ENCODE measurements at places on chromosomes 1 and 21. TPM values are rescaled to one million over a fixed set of nuclear protein-coding genes. Genes with fewer than 3 reads are reported as not detected.

PLA2G2F gene
- 0.12 TPM for total RNA-seq

SELP gene
- total RNA-seq = not detected

CLEC20A gene
- not detected for total RNA-seq

RYR2 gene
- 0.02 TPM for total RNA-seq

CELA3B gene
- total RNA-seq = 5.3 TPM

- peaks cover 14% of the 10 kb centered on the region for H3K27me3 ChIP-seq
- no peak overlapping the region for H3K27ac ChIP-seq
- DNase-seq = no peak
- no peaks in the 10 kb centered on the region for H3K36me3 ChIP-seq
- no peak overlapping the region for H3K4me3 ChIP-seq
- H3K4me1 ChIP-seq = no peaks in the 10 kb centered on the region
These were observed 364.0 kb downstream of the CAMTA1 start for GRCh38 chr1:7149080-7149838.

- no peak overlapping the region for H3K4me3 ChIP-seq
- H3K36me3 ChIP-seq = no peaks in the 10 kb centered on the region
- no peak overlapping the region for H3K27ac ChIP-seq
- H3K27me3 ChIP-seq = no peaks in the 10 kb centered on the region
These were observed 12.6 kb upstream of the IL12RB2 start for GRCh38 chr1:67294836-67295617.

- no peak for DNase-seq
- H3K27me3 ChIP-seq = peaks cover 34% of the 10 kb centered on the region
- no peak overlapping the region for H3K27ac ChIP-seq
- H3K36me3 ChIP-seq = no peaks in the 10 kb centered on the region
These were observed 69.5 kb upstream of the KCND3 start for GRCh38 chr1:112058815-112059450.

DNA sequence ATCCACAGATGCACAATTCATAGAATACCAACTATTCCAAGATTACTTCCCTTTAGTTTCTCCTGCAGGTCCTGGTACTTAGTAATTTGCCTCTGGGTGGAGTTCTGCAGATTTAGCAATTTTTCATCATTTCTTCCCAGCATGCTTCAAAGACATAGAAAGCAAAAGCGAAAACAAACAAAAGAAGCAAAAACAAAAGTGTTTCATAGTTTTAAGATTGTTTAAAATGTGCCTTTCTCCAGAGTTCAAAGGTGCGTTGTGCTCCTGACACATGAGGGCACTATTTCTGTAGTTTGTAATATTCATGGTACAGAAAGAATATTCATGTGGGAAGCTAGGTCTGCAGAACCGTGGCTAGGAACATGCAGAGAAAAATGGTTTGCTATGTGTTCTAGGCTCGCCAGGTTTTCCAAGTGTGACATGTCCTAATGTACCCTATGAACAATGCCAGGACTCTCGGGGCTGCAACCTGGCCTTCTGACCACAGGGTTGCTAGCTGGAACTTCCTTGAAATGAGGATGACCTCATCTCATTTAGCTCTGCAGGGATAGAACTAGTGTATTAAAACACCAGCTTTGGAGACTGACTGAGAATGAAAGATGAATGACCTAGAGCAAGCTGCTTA, 30.0 kb upstream of the RCSD1 start:
- DNase-seq = peak; percentile 6
- no peaks in the 10 kb centered on the region for H3K27me3 ChIP-seq
- H3K27ac ChIP-seq = no peak overlapping the region

DNA sequence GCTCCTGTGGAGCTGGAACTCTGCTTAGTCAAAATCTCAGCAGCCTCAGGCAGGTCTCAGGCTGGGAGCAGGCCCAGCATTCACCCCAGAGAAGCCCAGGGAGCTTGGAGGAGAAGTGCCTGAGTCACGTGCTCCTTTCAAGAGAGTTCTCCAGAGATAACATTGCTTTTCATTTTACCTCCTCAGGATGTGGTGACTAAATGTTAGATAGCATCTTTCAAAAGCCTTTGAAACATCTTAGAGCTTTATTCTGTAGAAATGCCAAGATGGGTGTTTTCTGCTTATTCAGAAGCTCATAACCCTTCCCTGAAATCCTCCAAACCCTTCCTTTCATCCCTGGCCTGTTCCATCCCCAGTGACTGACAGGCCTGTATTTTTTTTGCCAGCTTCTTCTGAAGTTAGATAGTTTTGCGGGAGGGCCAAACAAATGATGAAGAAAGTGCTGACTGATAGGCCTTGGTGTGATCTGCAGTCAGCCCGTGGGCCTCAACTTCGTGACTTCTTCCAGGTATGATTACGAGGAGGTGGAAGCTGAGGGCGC, 58.0 kb downstream of the PGM1 start:
- H3K4me1 ChIP-seq = no peaks in the 10 kb centered on the region
- H3K4me3 ChIP-seq = no peak overlapping the region
- H3K27me3 ChIP-seq = no peaks in the 10 kb centered on the region
- DNase-seq = no peak

DNA sequence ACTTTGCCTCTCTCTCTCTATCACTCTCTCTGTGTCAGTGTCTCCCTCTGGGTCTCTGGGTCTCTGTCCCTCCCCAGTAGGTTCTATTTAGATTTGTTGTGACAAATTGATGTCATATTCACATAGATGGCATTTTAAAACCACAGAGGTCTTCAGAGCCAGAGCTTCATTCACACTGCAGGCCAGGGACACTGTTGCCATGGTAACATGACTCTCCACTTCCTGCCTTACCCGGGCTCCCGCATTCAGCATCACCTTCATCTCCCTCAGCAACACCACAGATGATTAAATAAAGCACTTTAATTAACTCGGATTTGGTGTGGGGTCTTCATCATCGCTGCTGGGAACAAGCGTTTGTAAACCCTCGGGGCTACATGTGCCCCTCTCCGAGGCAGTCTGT, 132.6 kb downstream of the ETS2 start:
- H3K4me1 ChIP-seq = no peaks in the 10 kb centered on the region
- H3K4me3 ChIP-seq = no peak overlapping the region
- H3K27me3 ChIP-seq = no peaks in the 10 kb centered on the region
- no peaks in the 10 kb centered on the region for H3K36me3 ChIP-seq

DNA sequence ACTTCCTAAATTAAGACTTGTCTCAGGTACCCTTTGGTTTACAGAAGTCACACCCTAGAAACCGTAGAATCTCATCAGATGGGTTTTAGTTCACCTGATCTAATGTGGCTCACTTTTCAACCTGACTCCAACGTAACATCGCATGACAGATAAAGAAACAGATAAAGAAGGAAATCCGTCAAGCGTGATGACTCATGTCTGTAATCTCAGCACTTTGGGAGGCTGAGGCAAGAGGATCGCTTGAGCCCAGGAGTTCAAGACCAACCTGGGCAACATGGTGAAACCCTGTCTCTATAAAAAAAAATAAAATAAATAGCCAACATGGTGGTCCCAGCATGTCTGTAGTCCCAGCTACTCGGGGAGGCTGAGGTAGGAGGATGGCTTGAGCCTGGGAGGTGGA, 97.3 kb downstream of the SPSB1 start:
- peaks cover 17% of the 10 kb centered on the region for H3K4me1 ChIP-seq
- no peak overlapping the region for H3K4me3 ChIP-seq
- H3K36me3 ChIP-seq = no peaks in the 10 kb centered on the region

GRCh38 chr1:246012341-246012740, 494.7 kb downstream of the SMYD3 start:
- H3K36me3 ChIP-seq = no peaks in the 10 kb centered on the region
- peak; percentile 31 for DNase-seq
- no peak overlapping the region for H3K27ac ChIP-seq
- no peak overlapping the region for H3K4me3 ChIP-seq

DNA sequence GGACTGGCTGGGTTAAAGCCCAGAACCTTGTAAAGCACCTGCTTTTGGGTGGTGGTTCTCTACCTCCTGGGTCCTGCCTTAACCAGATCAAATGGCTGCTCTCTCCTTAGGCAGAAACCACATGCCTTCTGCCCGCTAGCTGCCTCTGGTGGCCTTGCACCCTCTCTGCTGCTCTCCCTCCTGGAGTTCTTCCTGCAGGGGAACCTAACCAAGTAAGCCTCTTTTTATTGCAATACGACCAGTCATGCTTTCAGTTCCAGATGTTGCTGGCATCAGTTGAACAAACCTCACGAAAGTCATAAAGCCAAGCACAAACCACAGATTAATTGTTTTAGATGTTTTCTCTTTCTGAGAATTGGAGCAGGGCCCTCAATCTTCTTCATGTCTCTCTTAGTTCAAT, 118.9 kb downstream of the GDAP2 start:
- H3K4me1 ChIP-seq = no peaks in the 10 kb centered on the region
- no peak overlapping the region for H3K4me3 ChIP-seq
- DNase-seq = no peak
- no peaks in the 10 kb centered on the region for H3K36me3 ChIP-seq
- no peak overlapping the region for H3K27ac ChIP-seq

Data from HCT116 (cell line).